NCI-H187 treated with DMSO at 0.1 percent for 48 hours (cell line): ENCODE measurements at places on chromosomes 12 and 14.

GRCh38 chr12:6465467-6466183, 4.9 kb downstream of the VAMP1 start:
- DNase-seq = no peak

GRCh38 chr14:38257507-38257906, 1.6 kb upstream of the CLEC14A start:
- no peak for DNase-seq

GRCh38 chr12:88604646-88605045, 24.4 kb upstream of the KITLG start:
- DNase-seq = no peak

DNA sequence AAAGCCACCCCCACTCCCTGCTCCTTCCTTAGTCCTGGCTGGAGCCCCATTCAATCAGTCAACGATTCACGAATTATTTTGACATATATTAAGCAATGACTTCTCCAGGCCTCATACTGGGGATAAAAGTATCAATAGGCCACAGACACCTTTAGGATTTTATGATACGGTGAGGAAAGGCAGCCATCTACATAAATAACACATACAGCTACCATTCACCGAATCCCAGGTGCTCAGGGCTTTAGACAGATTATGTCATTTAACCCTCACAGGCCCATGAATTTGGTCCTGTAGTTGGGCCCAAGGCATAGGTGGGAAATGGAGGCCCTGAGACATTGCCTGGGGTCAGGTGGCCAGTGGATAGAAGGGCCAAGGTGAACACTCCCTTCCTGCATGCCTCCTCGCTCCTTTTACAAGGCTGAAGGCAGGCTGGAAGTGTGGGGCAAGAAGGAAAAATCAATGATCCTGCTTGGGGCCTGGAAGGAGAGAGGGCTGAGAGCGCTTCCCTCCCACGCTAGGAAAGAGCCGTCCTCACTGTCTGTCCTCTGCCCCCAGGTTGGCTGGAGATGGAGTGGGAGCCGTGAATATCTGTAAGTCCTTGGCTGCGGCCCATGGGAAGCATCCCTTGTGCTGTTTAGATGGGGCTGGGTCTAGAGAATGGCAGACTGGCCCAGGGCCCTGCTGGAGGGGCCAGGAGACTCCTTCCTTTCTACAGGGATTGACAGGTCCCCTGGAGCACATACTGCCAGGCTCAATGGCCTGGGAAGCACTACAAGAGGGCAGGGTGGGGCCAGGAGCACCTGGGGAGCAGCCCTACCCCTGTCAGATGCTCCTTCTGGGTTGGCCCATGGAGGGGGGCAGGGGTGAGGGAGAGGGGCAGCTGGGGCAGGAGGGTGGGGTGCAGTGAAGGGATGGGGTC, 14.8 kb downstream of the KRT7 start:
- DNase-seq = no peak

DNA sequence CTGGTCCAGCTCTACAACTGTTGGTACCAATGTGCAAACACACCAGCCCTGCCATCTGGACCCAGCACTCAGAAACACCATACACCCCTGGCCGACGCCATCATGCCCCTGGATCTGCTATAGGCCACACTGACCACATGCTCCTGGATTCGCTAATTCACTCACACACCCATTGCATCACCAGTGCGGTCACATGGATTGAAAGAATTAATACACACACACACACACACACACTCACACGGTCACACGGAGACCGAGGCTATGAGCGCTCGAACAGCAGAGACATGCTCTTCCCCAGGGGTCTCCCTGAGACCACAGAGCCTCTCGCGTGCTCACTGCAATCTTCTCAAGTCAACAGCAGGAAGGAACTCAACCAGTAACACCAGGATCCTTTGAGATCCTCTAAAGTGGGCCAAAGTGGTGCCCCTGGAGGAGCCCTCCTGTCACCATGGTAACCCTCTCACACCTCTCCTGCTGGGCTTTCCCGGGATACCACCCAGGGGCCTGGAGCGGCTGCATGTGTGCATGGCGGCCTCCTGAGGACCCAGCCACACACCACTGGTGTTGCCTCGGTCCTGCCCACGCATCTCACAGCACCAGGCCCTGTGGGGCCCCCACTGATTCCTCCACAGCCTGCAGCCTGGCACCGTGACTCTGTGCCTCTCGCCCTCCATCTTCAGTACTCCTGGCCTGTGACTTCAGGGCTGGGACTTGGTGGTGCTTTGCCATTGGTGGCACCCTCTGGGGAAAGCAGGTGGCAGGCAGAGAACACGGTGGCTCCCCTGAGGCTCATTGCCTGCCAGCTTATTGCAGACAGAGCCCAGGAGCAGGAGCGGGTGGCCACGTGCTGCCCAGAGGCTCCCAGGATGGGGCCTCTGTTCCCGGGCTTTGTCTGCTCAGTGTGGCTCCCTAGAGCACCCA, 15.1 kb downstream of the LRTM2 start:
- DNase-seq = no peak

- no peak for DNase-seq
These were observed 326.6 kb downstream of the PAWR start for GRCh38 chr12:79364197-79364596.

DNA sequence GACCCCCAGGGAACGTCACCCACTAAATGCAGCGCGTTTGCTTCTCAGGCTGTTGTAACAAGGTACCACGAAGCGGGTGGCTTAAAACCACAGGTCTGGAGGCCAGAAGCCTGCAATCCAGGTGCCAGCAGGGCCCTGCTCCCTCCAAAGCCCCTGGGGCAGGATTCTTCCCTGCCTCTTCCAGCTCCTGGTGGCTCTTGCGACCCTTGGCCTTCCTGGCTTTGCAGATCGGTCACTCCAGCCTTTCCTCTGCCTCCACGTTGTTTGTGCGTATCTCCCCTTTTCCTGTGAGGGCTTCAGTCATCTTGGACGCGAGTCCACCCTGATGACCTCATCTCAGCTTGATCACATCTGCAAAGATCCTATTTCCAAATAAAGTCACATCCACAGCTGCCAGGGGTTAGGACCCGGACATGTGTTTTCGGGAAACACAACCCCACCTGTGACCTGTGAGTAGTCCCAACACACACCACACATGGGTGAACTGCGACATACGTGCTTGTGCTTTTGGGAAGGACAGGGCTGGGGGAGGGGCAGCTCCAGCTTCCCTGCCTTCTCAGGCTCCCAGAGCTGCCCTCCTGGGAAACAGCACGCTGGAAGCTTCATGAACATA, 114.5 kb upstream of the NCOR2 start:
- DNase-seq = no peak

- DNase-seq = no peak
These were observed 52.5 kb downstream of the BEGAIN start for GRCh38 chr14:100534528-100535286.

DNA sequence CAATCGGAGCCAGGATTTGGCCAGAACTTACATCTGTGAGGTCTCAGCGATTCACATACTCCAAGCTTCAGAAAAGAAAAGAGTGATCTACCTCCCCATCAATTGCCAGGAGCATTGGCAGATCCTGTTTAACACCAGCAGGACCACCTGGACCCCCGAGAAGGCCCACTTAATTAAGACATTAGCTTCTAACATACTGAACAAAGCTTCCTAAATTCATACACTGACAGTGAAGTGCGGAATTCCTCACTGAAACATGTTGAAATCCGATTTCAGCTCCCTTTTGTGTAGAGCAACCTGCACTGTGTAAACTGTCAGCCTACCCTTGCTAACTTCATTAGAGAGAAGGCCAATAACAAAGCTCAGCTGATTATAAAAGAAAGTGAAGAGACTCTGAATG, 274.0 kb downstream of the NOVA1 start:
- no peak for DNase-seq

- no peak for DNase-seq
These were observed 3.7 kb downstream of the ABHD12B start for GRCh38 chr14:50875359-50876070.

DNA sequence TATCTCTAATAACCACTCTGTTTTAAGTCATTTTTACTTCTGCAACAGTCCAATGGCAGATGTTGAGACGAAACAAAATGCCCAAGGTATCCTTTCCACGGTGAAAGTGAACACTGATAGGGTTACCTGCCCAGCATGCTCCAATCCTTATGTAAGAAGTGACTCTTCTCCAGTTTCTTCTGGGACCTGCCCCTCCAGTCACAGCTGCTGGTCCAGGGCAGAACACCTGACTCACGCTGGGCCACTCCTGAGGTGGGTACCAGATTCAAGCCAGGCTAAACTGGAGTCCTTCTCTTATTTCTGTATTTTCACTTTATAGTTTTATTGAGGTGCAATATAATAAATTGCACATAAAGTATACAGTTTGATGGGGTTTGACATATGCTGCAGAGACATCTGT, 16.7 kb downstream of the NT5DC3 start:
- DNase-seq = no peak

GRCh38 chr12:76501390-76501789, 58.2 kb downstream of the OSBPL8 start:
- DNase-seq = no peak

- no peak for DNase-seq
These were observed 285.0 kb upstream of the RTL1 start for GRCh38 chr14:101188571-101188915.

DNA sequence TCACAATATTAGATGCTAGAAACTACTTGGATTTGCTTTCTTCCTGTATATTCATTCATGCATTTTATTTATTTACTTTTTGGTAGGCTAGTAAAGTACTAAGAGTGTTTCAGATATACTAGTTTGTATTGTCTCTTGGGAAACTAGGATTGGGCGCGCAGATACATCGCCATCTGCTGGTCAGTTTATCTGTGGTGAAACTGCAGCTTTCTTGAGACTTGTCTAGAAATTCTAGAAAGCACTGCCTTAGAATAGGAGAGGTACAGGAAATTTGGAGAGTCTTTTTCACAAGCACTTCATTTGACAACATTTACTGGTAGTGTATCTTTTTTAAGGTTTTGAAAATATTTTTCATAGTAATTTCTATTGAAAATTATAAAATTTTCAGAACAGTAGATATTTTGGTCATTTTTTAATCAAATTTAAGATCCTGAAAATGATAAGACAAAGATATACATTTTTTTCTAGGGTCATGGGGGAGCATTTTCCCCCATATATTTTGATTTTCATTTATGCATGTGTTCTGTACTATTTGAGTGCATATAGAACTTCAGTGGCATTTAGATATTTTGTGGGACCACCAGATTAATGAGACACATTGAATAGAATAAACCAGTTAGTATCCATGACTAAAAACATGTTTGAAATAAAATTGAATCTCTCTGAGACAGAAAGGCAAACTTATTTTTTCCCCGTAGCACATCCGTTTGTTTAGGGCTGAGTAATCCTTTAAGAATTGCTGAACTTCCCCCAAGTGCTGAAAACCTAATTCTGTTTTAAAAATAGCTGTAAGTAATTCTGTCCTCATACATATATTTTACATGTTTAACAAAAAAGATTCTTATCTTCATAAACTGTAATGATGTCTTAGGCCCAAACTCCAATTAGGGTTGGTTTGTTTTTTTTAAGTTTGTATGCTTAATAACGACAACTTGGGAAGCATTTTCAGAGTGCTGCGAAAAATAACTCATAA, 44.5 kb downstream of the SLC38A6 start:
- peak; percentile 62 for DNase-seq

DNA sequence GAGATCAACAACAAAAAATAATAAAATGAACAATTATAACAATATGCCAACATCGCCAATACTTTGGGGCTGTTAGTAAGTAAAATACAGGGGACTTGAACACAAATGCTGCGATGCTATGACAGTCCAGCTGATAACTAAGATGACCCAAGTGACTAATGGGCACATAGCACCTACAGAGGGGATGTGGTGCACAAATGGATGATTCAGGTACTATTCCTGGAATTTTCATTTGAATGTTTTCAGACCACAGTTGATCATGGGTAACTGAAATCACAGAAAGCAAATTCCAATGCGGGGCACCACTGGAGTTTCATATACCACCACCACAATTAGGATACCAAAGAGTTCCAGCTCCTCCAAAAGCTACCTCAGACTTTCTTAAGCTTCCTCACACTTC, 82.9 kb downstream of the RCOR1 start:
- DNase-seq = no peak
